ENCODE measurements at places on chromosomes 3 and 15.

- no peak for DNase-seq
Measured at GRCh38 chr3:67804089-67804488, 149.7 kb upstream of the SUCLG2 start.

- no peak for DNase-seq
Measured at GRCh38 chr3:76361010-76361409, 575.7 kb upstream of the ZNF717 start.

DNA sequence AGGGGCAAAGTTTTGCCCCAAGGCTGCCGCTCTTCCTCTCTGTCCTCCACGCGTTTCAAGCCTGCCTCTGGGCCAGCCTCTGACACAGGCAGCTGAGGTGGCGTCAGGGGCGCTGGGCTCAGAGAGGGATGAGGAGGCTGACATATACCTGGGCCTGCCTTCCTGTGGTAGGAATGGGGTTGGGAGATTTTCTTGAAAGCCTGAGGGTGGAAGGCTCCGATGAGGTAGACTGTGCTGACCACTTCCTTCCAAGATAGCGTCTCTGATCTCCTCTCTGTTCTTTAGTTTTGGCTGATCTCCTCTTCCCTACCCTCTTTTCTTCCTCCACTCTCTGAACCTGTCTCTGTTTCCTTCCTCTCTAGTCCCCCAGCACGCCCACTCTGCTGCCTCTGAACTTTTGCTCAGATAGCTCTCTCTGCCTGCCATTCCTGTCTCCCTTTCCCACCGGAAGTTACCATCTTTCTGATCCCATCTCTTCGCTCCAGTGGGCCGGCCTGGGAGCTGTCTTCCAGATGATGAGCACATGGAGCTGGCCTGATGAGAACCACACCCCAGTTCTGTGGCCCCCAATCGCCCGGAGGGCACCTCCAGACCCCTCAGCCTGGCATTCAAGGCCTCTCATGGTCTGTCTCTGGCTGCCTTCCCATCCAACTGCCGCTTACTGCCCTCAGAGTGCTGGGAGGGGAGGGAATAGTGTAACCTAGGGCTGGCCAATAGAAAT lies 32.5 kb upstream of the LCTL start:
- DNase-seq: no peak

DNA sequence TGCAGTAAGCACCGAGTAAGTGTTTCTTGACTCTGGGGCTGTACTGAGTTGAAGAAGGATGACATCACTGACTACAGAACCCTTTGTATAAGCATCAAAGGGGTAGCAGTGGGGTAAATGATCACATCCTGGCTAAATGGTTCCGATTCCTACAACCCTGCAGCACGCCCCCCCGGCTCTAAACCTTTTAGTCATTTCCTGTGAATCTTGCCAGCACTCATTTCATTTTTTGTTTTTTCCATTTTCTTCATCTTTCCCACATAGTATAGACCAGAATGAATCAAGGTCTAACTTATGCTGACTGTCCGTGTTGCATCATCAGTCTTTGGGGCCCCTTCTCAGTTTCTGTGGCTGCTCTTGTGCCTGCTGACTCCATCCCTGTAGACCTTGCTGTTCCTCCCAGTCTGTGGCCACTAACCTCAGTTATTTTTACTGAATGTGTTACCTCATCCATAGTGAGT lies 383.1 kb upstream of the TPRG1 start:
- DNase-seq: peak; percentile 86

DNA sequence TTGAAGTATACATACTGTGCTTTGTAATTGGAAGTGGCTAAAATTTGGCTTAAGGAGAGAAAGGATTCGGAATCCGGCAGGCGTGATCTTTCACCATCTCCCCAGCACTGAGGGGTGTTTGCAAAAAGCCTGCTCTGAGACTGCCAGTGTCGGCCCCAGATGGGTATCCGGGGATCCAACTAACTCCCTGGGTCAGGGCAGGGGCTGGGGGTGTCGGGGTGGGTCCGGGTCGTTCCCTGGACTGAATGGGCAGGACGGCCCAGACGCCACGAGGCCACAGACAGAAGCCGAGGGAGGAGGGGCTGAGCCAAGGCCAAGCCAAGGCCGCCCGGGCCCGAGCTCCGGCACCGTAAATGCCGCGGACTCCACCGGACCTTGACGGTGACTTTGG lies 349 bp downstream of the PPIB start:
- no peak for DNase-seq

Data from activated CD4-positive, alpha-beta T cell treated with anti-CD3 and anti-CD28 coated beads for 48 hours (primary cell).